ENCODE measurements at places on chromosomes 5 and 9.

GRCh38 chr5:39190311-39191102 lies 28.9 kb downstream of the FYB1 start:
- DNase-seq = no peak

DNA sequence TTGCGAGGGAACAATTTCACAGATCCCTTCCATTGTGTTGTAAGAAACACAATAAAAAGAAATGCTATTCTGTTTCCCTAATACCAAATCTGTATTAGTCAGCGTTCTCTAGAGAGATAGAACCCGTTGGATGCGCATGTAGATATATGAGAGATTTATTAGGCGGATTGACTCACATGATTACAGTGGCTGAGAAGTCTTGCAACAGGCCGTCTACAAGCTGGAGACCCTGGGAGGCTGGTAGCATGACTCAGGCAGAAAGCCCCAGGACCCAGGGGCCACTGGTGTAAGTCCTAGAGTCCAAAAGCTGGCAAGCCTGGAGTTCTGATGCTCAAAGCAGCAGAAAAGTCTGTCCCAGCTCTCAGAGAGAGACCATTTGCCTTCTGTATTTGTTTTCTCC lies 18.4 kb upstream of the IL17B start:
- DNase-seq = no peak

DNA sequence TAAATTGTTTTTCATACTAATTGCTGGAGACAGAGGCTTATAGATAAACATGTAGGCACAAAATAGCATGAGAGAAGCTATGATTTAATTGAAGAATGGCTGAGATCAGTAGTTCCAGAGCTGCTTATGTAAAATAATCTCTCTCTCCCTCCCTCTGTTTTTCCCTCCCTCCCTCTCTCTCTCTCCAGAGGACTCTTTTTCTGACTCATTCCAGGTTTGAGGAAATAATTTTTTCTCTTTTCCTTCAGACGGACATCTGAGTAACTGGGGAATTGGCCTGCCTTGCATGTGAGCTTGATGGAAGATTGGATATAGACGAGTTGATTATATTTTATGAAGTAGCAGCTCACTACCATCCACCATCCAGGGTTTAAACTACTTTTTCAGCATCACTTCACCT lies 35.5 kb downstream of the KCTD16 start:
- DNase-seq = no peak

DNA sequence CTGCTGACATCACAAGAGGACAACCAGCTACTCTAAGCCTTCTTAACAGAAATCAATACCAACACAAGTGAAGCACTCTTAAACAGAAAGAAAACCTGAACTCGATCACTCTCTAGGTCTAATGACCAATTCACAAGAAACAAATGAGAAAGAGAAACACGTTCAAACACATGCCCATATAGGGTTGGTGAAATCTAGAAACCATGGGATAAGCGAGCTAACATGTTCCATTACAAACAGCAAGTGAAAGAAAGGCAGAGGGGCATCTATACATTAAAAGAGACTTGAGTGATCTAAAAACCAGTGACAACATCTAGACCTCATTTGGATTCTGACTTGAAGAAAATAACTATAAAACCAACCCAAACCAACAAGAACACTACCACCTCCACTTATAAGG lies 74.9 kb upstream of the RETREG1 start:
- DNase-seq = no peak

DNA sequence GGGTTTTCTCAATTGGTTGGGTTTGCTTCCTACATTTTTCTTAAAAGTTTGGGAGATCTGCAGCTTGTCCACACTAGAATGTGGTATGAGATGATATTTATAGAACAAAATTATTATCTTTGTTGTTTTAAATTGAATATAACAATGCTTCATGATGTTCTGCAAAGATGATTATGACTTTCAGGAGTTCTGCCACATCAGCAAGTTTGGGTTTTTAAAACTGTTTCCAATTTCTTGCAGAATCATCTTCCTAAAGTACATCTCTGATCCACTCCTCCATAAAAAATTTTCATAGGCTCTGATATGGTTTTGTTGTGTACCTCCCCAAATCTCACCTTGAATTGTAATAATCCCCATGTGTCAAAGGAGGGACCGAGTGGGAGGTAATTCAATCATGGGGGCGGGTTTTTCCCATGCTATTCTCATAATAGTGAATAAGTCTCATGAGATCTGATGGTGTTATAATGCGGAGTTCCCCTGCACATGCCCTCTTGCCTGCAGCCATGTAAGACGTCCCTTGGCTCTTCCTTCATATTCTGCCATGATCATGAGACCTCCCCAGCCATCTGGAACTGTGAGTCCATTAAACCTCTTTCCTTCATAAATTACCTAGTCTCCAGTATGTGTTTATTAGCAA lies 119.1 kb upstream of the PTGER4 start:
- no peak for DNase-seq

DNA sequence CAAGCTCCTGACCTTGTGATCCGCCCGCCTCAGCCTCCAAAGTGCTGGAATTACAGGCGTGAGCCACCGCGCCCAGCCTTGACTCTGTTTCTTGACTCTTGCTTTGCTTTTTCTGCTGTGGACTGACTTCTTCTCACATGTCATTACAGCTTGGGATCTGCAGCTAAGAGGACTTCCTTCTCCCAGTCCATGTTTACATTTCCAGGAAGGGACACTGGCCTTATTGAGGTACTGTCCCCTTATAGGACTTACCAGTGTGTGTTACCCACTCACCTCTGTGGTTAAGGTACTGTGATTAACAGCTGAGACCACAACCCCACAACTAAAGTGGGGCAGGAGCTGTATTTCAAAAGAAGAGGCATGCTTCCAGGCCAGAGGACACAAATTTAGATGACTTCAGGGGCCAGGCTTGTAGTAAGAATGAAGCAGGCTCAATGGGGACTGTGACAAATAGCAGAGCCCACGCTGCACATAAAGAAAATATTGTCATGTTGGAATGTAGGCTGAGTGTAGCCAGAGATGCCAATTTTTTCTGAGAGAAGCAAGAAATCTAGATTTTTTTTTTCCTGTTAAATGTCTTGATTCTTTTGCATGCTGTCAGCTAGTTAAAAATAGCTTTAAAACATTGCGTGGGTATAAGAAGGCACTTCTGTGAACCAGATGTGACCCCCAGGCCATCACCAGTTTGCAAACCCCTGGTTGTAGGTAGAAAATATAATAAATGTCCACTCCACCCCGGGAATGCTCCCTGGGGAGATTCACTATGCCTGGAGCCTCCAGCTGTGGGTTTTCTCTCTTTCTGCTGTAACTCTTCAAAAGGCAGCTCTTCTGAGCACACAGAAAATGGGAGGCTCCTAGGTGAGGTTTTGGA lies 75.0 kb downstream of the PTPDC1 start:
- no peak for DNase-seq

DNA sequence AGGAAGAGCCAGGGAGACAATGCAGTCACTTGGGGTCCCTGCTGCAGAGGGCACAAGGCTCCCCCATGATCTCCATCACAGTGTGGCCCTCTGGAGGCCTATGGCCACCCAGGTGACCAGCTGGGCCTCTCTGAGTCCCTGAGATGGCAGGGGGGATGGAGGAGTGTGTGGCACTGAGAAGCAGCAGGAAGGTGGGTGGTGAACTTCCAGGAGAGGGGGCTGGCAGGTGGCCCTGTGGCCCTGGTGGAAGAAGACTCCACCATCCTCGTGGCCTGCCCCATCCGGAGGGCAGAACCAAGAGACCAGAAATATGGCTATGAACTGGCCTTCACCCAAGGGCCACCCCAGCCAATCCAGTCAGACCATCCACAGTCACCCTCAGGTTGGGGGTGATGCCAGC lies 31.7 kb upstream of the AFAP1L1 start:
- DNase-seq = no peak

GRCh38 chr5:79301046-79301712 lies 65.2 kb downstream of the JMY start:
- no peak for DNase-seq

- DNase-seq = peak; percentile 66
These were observed 249.7 kb downstream of the ARHGAP26 start for GRCh38 chr5:143019614-143020515.

- DNase-seq = no peak
These were observed 359.9 kb downstream of the CYLC2 start for GRCh38 chr9:103355000-103355399.

DNA sequence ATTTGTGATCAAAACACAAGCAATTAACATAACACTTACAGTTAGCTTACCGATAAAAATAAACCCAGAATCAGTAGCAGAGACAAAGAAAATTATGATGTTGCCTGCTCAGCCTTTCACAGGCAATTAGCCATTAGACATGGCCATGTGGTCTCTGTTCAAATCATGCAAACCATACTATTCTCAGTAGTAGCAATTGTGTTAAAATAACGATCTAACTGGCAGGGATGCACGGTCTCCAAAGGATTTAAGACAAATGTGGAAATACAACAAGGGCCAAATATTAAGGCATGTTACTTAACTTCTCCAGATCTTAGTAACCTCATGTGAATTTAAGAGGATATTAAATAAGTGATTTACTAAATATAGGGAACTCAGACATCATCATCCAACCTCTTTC lies 59.5 kb downstream of the PTBP3 start:
- no peak for DNase-seq

DNA sequence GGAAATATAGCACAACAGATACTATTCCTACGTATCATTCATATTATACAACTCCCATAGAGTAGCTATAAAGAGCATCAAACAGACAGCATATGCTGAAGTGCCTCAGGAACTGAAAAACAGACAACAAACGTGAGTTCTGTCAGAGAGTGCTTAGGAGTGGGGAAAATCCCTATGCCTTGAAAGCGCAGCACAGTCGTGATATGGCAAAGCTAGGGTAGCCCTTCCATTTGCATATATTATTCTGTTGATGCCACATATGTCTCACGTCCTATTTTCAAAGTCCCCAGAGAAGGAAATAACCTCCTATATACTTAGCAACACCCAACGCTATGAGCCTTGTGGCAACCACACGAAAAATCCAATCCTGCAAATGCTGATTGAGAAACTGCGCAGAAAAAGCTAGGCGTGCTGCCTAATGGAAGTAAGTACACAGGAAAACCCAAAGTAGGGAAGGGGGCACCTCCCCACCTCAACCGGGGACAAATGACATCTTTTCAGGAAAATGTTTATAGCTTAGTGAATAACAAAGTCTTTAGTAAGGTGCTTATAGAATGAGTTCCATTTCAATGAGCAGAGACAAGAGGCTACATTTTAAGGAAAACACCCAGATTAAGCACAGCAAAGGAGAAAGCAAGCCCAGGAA lies 105.1 kb downstream of the MED10 start:
- DNase-seq = no peak

GRCh38 chr9:100602342-100602801 lies 24.5 kb downstream of the CAVIN4 start:
- peak; percentile 49 for DNase-seq

- no peak for DNase-seq
These were observed 82.3 kb downstream of the SLC1A3 start for GRCh38 chr5:36688722-36689121.

DNA sequence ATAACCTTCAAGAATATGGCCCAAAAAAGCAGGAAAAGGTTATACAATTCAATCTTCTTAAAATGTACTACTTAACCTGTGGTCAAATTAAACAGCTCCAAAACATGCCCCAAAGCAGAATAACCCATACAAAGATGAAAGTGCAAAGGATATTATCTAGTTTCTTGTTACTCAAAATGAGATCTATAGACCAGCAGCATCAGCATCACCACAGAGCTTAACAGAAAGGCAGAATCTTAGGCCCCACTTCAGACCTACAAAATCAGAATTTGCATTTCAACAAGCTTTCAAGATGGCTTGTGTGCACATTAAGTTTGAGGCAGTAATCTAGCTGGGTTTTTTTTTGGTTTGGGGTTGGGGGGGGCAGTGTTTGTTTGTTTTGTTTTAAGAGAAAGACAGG lies 54.0 kb downstream of the SCAI start:
- DNase-seq = no peak

GRCh38 chr5:77400645-77401044 lies 91.5 kb downstream of the WDR41 start:
- no peak for DNase-seq

GRCh38 chr9:123738648-123739047 lies 191.3 kb downstream of the DENND1A start:
- no peak for DNase-seq

GRCh38 chr9:125462861-125463291 lies 201.2 kb downstream of the GAPVD1 start:
- DNase-seq = no peak

DNA sequence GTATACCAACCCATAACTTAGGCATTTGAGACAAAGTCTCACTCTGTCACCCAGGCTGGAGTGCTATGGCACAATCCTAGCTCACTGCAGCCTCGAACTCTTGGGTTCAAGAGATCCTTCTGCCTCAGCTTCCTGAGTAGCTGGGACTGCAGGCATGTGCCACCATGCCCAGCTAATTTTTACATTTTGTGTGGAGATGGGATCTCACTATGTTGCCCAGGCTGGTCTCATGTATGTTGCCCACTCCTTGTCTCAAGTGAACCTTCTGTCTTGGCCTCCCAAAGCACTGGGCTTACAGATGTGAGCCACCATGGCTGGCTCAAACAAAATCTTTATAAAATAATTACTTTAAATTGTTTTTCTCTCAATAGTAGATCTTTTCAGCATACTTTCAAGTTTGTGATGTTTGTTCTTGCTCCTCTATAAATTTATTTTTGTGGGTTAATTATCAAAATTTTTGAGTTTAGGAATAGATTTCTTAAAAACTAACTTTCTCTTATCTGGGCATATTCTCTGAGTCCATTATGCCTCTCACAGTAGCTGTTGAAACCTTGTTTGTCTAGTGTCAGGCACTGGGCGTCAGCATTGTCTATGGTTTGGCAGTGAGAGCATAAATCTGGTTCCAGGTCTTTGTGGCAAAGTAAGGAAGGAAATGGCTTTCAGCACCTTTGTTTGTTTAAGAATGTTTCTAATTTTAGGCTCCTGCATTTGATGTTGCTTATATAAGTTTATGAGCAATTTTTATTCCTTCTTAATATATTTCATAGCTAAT lies 38.7 kb downstream of the NLN start:
- DNase-seq = no peak

- no peak for DNase-seq
These were observed 120.7 kb upstream of the PAPPA start for GRCh38 chr9:116032683-116033440.

DNA sequence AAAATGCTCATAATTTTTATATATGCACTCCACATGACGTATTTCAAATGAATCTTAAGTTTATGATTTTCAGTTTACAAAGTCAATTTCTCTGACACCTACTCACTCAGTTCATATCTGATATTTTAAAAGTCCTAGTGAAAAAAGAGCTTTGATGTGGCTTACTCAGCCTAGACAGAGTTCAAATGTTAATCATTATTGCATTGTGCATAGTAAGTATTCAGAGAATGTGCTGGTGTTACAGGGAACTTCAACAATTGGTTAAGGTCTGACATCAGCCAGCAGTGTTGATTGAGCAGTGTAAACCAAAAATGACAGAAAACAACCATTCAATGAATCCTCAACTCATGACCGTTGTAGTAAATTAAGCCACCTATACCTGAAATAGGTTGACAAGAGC lies 147.2 kb upstream of the LHFPL2 start:
- no peak for DNase-seq

GRCh38 chr5:181100121-181100875 lies 30.7 kb downstream of the OR2V1 start:
- peak; percentile 56 for DNase-seq

- no peak for DNase-seq
These were observed 18.1 kb upstream of the RNF145 start for GRCh38 chr5:159227452-159227851.

GRCh38 chr9:105138306-105138801 lies 106.1 kb upstream of the SLC44A1 start:
- no peak for DNase-seq

GRCh38 chr9:38089387-38090165 lies 20.5 kb upstream of the SHB start:
- DNase-seq = no peak
